Right lung (tissue), 10 donors: ENCODE measurements at places on chromosomes 1 and 21. TPM values are rescaled to one million over a fixed set of nuclear protein-coding genes. Genes with fewer than 3 reads are reported as not detected.

- no peak for DNase-seq
These were observed 426.7 kb downstream of the KCNT2 start for GRCh38 chr1:196181594-196181878.

- no peak for DNase-seq
These were observed 19.4 kb downstream of the AGRN start for GRCh38 chr1:1039145-1039910.

DNA sequence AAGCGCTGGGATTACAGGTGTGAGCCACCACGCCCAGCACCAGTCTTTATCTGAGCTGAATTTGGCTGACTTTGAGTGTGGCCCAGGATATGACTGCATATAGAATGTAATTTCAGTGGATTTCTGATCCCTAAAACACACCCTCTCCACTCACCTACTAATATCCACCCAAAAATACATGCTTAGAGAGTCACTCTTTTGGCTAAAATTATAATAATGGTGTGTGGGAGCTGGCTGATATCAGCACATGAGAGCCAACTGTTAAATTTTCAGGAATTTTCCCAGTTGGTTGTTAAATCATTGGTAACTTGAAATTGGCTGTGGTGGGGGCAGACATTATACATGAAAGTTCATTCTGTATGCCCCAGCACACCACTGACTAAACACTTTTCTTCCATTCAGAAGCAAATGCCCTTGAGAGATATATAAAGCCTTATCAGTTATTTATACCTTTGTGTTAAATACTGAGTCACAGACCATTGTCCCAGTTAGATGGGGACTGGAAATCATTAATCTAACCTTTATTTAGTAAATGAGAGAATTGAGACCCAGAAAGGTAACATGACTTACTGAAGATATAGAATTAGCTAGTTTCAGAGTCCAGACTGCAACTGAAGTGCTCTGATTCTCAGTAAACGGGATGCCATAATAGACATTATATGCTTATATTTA is 9.9 kb upstream of the CD247 start:
- DNase-seq: no peak

- DNase-seq: no peak
These were observed 228.3 kb upstream of the PKN2 start for GRCh38 chr1:88455621-88456256.

DNA sequence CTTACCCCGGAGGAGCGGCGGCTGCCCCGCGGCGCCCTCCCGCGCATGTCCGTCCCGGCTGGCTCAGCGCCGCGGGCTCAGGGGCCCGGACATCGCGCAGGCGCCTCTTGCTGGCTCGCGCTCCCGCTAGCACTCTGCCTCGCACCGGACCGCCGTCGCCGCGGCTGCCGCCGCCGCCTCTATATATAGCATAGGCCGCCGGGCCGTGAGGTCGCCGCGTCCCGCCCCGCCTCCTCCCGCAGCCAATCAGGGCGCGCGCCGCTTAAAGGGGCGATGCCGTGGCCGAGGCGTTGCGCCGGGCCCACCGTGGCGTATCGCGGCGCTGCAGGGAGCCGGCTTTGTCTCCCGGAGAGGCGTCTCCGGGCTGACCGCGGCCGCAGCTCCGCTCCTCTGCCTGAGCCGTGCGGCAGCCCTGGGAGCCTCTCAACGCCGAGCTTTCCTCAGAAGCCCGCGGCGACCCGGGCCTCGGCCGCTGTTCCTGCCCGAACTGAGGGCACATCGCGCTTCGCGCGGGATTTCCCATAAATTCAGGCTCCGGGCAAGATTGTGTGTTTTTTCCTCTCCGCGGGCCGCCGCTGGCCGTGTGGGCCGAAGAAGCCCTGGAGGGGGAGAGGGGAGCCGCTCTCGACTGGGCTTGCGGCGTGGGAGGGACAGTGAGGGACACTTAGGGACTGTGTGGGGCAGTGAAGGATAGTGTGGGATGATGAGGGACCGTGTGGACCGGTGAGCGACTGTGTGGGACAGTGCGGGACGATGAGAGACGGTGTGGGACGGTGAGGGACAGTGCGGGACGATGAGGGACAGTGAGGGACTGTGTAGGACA is at the start of gene ERRFI1:
ERRFI1 (minus strand) TSS at position 157 of the 823 bp plus-strand sequence. CDS start 10,690 bp downstream, outside the sequence.
- DNase-seq: peak; percentile 97

DNA sequence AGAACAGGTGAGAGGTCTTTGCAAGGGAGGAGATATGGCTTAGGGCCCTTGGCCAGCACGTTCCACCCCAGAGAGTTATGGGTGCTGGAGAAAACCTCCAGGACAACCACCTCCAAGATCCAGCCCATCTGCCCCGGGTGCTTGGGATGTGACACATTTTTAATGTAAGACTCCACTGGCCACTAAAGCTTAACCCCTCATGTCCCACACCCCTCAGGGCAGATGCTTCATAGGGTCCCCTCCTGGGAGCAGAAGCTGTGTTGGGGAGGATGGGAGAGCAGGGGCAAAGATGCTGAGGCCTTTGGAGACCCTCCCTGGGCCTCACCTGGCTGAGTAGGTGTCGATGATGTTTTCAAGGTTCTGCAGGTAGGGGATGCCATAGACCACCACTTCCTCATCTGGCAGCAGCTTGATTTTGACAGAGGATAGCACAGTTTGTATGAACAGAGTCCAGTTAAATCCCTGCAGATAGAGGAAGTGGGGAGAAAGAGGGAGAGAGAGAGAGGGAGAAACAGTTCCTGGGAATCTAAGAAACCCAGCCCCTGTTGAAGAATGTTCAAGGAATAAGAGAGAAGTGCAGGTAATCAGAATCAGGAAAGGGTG is 11.9 kb downstream of the PRXL2B start:
- no peak for DNase-seq

GRCh38 chr1:38772026-38772425 is 87.5 kb downstream of the RRAGC start:
- DNase-seq: no peak

DNA sequence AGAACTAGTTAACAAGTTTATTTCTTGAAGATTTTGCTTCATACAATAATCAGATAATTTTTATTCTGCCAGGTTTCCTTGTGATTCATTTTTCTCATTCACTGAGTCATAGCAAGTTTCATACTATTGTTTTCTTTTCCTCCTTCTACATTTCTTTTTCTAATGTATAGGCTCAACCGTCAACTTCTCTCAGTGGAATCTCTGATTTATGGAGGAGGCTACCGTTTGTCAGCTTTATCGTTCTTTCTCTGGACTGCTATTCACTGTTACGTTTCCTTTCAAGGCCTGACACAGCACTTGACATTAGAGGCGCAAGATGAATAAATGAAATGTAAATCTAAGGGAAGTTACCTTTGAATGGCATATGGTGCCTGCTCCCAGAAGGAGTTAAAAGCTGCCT is 284.3 kb upstream of the NR5A2 start:
- DNase-seq: no peak

GRCh38 chr1:14611792-14612191 is 13.3 kb downstream of the KAZN start:
- no peak for DNase-seq

DNA sequence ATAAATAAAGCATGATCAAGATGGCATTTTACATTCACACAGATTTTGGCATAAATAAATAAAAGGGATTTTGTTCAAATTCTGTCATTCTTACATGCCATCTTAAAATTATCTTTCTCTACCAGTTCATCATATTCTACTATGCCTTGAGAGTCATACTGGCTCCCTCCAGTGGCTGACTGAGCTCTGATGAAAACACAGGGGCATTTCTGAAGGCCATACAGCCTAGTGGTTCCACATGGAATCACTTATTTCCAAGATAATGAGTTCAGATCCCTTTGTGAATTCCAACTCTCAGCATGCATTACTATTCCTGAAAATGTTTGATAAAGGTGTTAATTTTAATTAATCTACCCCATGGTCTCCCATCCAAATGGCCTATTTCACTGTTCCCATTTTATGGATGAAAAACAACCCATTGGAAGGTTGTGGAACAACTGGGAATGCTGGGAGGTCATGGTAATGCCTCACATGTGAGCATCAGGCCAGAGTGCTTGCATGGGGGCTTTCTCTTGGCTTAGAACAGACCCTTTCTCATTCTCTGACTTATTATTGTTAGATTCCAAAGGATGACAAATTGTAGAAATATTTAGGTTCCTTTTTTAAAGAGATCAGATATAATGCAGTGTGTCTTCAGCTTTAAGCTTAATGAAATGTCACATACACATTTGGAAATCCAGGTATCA is 622.4 kb upstream of the PKN2 start:
- peak; percentile 18 for DNase-seq

DNA sequence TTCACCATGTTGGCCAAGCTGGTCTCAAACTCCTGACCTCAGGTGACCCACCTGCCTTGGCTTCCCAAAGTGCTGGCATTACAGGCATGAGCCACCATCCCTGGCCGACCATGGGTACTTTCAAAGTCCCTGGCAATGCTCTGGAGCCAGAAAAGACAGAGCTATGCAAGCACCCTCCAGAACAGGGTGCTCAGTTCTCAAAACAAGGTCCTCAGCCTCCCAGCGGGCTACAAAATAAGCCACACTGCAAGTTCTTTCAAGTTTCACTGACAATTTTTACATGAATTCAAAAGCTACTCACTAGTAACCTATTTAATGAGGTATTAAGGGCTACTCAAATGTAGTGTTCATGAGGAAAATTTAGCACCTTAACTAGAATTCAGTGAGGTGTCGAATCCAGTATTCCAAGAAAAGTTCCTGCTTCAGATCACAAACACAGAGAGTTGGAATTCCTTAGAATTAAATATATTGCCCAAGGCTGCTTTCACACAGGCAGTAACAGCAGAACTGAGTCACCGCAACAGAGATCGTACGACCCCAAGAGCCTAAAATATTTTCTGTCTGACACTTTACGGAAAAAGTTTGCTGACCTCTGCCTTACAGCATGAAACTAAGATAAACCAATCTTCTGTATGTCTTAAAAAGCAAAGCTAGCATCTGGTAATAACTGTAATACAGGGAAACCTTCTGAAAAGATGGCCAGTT is 60.7 kb downstream of the HSF2BP start:
- no peak for DNase-seq

- DNase-seq: no peak
These were observed 2.6 kb downstream of the C1orf116 start for GRCh38 chr1:207029701-207030521.

Gene TPTE
- not detected for polyA plus RNA-seq
